ENCODE measurements at places on chromosomes 13 and 19. TPM values are rescaled to one million over a fixed set of nuclear protein-coding genes. Genes with fewer than 3 reads are reported as not detected.

DNA sequence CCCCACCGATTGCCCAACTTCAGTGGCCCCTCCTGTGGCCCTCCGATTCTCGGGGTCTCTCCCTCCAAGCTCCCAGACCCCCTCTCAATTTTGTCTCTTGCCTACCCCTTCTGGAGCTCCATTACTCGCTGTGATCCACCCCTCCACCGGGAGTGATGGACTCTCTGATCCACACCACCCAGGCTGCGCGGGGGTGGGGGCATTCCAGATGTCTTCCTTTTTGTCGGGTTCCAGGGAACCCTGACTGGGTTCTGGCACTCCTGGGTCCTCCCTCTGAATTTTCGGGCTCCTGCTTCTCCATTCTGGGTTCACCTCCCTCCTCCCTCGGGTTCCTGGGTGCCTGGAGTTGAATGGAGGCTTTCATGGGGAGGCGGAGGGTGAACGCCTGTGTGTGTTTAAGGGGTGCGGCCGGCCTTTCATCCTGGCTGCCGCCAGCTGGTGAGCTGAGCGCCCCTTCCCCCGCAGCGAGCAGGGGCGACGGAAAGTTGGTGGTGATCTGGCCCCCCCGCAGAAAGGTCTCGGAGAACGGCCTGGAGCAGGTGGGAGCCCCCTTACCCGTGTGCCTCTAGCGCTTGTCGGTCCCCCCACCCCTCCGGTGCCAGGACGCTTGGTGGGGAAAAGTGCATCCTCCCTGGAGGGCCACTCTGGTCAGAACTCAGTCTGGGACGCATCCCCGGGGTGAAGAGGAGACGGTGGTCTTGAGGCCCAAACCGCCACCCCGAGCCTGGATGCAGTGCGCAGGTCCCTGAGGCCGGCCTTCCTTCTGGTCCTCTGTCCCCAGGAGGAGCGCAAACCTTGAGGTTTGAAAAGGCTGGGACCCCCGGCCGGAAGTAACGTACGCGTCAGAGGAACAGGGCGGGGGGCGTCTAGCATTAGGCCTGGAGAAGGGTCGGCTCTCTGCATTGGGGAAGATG is 1.6 kb downstream of the MISP3 start:
- no peak for DNase-seq

- DNase-seq = no peak
Observed at GRCh38 chr19:58328999-58329398, 2.2 kb downstream of the ZSCAN22 start.

GRCh38 chr19:4742723-4743646 is 19.3 kb upstream of the DPP9 start:
- no peak for DNase-seq

- no peak for DNase-seq
Observed at GRCh38 chr13:96741779-96742178, 252.5 kb downstream of the OXGR1 start.

Gene CBLC
- total RNA-seq = not detected

Gene NLRP12
- total RNA-seq = not detected

- no peak for DNase-seq
Observed at GRCh38 chr13:101301053-101301452, 115.3 kb downstream of the NALCN start.

- DNase-seq = no peak
Observed at GRCh38 chr13:52361225-52361624, 44.7 kb downstream of the THSD1 start.

- DNase-seq = no peak
Observed at GRCh38 chr19:8486661-8487136, 15.7 kb downstream of the PRAM1 start.

DNA sequence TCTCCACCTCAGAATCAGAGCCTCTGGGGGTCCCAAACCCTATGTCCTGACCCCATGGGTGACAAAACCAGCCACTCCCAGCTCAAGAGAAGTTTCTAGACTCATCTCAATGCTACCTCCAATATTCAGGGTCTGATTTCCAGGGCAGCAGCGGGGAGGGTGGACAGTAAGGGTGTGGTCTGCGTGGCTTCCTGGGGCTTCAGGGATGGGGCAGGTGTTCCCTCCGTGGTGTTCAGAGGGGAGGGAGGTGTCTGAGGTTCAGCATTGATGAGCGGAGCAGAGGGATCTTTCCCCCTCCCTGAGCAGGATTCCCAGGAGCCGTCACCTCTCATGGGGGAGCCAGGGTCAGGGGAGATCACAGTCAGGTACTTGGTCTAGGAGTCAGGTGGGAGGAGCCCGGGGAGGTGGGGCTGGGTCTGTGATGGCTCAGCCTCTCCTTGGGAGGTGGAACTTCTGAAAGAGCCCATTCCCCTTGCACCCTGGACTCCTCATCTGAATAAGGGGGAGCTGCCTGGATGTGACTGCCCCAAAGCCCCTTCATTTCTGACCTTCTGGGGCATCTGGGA is 2.9 kb downstream of the LILRA2 start:
- no peak for DNase-seq

Gene ATP4B
- total RNA-seq = not detected

Gene FGF9
- not detected for total RNA-seq

GRCh38 chr19:40584007-40584406 is 7.3 kb downstream of the SHKBP1 start:
- DNase-seq = no peak

DNA sequence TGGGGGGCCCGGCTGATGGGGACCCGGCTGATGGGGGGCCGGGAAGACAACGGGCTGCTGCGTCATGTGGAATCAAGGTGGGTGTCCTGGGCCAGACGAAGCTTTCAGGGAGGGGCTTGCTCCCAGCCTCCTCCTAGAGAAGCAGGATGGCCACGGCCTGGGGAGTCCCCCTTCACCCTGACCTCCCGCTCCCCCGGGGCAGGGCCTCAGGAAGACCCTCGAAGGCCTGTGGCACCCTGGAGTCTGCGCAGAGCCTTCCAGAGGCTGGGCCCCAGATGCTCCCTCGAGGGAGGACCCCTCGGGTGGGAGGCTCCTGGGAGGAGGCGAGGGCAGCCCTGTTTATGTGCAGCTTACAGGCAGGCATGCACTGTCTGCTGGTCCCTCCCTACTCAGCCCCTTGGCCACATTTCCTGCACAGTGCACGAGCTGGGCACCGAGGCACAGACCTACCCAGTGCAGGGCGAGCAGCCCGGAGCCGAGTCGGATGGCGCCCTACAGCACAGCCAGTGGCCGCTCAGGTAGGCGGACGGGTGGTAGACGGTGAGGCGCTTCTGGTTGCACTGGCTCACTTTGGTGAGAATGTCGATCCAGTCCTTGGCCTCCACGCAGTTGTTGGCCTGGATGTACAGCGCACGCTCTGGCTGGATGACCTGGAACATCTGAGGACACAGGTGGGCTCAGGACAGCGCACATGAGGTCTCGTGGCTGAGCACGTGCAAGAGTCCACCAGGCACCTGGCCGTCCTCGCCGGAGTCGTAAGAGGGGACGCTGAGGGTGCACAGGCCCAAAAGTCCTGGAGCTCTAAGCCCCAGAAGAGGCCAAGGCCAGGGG is 22.4 kb upstream of the C13orf46 start:
- no peak for DNase-seq

DNA sequence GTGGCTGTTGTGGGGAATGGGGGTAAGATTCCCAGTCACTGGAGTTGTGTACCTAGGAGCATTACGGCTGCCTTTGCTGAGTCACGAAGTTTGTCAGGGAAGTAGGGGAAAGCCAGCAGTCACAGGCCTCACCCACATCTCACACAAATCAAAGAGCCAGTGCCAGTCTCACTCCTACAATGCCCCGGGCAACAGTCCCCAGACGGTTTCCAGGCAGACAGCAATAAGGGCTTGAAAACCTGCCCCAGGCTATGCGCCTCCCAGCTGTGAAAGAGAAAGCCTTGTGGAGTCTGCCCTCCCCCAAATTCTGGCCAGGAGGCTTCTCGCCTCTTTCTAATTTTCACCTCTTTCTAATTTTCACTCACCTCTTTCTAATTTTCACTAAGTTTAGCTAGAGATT is 142.3 kb upstream of the EDNRB start:
- peak; percentile 1 for DNase-seq

Gene NKPD1
- total RNA-seq = 0.07 TPM

All from NCI-H460 (cell line).